GM23338 (cell line): ENCODE measurements at places on chromosomes 16 and 17. TPM values are rescaled to one million over a fixed set of nuclear protein-coding genes. Genes with fewer than 3 reads are reported as not detected.

DNA sequence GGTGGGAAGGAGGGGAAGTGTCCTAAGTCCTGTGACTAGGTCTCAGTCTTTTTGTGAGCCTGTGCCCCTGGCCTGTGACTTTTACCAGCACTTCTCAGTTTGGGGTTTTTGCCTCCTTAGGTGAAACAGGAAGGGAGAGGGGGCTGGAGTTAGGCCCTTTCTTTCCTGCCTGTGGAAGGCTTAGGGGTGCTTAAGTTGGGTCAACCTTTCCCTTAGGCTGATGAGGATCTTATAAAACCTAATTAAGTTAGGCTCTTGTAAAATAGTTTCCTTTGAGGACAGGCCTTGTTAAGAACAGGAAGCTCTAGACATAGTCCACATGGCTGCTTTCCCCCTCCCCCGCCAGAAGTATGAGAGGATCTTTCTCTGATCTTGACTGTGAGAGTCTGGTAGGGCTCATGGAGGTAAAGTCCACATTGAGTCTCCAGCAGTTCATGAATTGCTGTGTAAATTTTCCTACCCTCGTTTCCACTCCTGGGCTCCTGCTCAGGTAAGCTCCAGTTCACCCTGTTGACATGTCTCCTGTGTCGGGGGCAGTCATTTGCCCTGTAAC is 17.0 kb upstream of the DNASE1 start:
- no peaks in the 10 kb centered on the region for H3K36me3 ChIP-seq
- H3K27ac ChIP-seq = peak overlapping the region; percentile 73
- no peaks in the 10 kb centered on the region for H3K27me3 ChIP-seq
- no peak overlapping the region for H3K4me3 ChIP-seq
- DNase-seq = peak; percentile 53

GRCh38 chr16:27127308-27127707 is 60.6 kb downstream of the C16orf82 start:
- DNase-seq = no peak
- no peak overlapping the region for H3K27ac ChIP-seq
- no peaks in the 10 kb centered on the region for H3K4me1 ChIP-seq
- H3K27me3 ChIP-seq = no peaks in the 10 kb centered on the region
- 0 out of 2 replicates have a peak, but pooled peaks cover 6% of the 10 kb centered on the region for H3K36me3 ChIP-seq

- DNase-seq = no peak
- no peaks in the 10 kb centered on the region; the same call in 1 of the 2 replicates for H3K4me1 ChIP-seq
- H3K36me3 ChIP-seq = no peaks in the 10 kb centered on the region
- no peak overlapping the region for H3K4me3 ChIP-seq
Observed at GRCh38 chr17:27546624-27547300, 84.2 kb upstream of the LGALS9 start.

DNA sequence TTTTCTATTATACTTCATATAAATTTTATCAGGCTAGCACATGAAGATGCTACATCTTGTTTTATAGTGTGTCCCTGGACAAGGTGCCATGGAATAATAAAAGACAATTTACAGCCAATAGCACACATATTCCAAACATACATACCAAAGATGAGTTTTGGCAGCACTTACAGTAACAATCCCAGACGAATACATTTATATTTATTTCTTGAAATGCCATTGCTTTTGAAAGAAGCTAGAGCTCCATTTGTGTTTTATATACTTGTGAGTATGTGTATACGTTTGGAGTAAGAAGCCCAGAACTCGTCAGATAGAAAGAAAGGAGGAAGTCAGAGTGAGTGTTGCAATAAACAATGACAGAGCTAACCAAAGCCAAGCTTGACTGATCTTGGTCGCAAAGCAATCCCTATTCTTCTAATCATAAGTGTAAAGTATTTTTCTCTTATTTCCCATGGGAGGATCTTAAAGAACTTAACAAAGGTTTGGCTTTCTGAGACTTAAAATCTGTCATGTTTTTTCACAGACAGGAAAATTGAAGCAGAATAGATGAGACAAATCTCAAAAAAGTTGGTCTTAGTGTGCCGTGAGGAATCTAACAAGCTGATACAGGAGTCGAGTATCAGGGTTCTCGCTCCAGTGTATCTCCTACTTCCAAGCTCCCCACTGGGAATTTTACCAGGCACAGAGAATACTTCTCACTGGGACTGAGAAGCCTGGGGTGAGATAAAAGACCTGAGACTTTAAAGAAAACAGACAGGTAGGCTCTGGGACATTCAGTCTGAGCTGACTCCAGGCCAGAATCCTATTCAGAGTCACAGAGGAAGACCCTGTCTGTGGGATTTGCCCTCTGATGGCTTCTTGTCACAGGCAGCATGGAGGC is 175.4 kb downstream of the AATF start:
- H3K27ac ChIP-seq = peak overlapping the region; percentile 76; the same call in 1 of the 2 replicates
- no peak for DNase-seq
- H3K4me1 ChIP-seq = peaks cover 10% of the 10 kb centered on the region
- peaks cover 32% of the 10 kb centered on the region; the same call in 1 of the 2 replicates for H3K36me3 ChIP-seq
- H3K27me3 ChIP-seq = no peaks in the 10 kb centered on the region

DNA sequence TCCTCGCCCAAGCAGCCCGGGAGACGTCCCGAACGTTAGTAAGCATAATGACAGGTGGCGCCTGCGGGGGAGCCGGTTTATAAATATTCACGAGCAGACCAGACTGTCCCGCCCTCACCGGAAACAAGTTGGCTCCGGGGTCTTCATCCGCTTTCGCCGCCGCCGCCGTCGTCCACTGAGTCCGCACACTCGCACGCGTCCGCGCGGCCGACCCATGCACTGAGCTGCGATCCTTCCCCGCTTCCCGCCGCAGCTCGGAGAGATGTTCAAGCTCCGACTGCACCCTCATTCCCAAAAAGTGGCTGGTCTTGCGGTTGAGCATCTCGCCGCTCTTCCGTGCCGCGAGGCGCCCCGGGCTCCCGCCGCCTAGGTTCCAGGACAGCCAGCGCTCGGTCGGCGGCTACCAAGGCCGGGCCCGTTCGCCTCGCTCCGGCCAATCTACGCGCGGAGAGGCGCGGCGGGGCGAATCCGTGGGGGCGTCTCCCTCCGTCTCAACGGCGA is 385 bp downstream of the CFAP119 start:
- H3K27ac ChIP-seq = no peak overlapping the region
- H3K27me3 ChIP-seq = no peaks in the 10 kb centered on the region
- peaks cover 6% of the 10 kb centered on the region; the same call in 1 of the 2 replicates for H3K4me1 ChIP-seq
- DNase-seq = peak; percentile 80
- peak overlapping the region; percentile 79 for H3K4me3 ChIP-seq

GRCh38 chr17:7927596-7927995 is 2.1 kb downstream of the KCNAB3 start:
- no peak overlapping the region for H3K27ac ChIP-seq
- H3K36me3 ChIP-seq = no peaks in the 10 kb centered on the region
- DNase-seq = no peak
- H3K4me3 ChIP-seq = no peak overlapping the region
- peaks cover 70% of the 10 kb centered on the region for H3K27me3 ChIP-seq
- H3K4me1 ChIP-seq = peaks cover 5% of the 10 kb centered on the region

DNA sequence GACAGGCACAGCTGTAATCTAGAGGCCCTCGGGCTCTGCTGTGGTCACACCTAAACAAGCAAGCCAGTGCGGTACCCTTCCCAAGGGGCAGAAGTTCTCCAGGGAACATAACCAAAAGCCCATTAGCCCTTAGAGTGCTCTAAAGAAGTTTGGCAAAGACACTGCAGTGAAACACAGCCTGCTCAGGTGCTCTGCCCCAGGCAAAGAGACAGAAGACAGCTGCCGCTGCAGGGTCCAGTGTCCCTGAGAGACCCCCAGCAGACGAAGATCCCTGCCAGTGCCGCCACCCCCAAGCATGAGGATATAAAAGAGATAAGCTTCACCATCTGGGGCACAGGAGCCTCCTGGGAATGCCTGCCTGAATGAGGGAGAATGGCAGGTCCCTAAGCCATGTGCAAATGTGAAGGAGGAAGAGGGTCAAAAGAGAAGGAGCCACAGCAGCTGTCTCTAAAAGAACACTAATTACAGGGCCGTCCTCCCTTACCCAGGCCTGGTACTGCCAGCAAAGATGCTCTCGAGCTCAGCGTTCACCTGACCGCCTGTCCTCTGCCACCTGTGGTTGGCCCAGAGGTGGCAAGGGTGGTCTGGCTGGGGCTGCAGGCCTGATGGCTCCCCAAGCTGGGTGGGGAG is 29.7 kb downstream of the CUEDC1 start:
- no peaks in the 10 kb centered on the region for H3K27me3 ChIP-seq
- no peak overlapping the region for H3K4me3 ChIP-seq
- peaks cover 15% of the 10 kb centered on the region for H3K4me1 ChIP-seq
- DNase-seq = no peak
- no peak overlapping the region for H3K27ac ChIP-seq

GRCh38 chr17:43789482-43789881 is 9.2 kb downstream of the CFAP97D1 start:
- DNase-seq = no peak
- H3K4me1 ChIP-seq = no peaks in the 10 kb centered on the region; the same call in 1 of the 2 replicates
- H3K27me3 ChIP-seq = no peaks in the 10 kb centered on the region

DNA sequence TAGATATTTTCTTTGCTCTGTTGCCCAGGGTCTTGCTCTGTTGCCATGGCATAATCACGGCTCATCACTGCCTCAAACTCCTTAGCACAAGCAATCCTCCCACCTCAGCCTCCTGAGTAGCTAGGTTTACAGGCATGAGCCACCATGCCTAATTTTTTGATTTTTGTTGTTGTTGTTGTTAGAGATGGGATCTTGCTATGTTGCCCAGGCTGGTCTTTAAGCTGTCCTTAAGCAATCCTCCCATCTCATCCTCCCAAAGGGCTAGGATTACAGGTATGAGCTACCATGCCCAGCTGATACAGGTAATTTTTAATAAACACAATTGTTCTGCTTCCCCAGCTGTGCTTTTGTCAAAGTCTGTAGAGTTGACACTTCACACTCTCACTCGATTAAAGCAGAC is 159.3 kb downstream of the PARN start:
- DNase-seq = no peak
- no peak overlapping the region for H3K27ac ChIP-seq
- no peak overlapping the region for H3K4me3 ChIP-seq
- H3K4me1 ChIP-seq = 0 out of 2 replicates have a peak, but pooled peaks cover 3% of the 10 kb centered on the region
- H3K27me3 ChIP-seq = no peaks in the 10 kb centered on the region
- H3K36me3 ChIP-seq = no peaks in the 10 kb centered on the region

DNA sequence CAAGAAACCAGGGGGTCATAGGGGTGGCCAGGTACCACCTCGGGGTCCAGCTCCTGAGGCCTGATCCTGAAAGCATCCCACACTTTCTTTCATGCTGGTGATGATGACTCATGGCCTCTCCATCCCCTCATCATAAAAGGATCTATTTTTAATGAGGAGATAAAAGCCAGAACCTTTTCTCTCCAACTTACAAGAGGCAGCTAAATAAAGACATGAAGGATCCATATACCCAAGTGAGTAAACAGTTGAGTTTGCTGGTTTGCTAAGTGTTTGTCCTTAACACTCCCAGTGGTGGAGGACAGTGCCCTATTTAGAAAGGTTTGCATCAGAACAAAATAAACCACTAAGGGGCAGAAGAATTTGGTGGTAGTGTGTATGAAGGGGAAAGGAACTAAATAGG is 383.8 kb downstream of the GRIN2A start:
- no peaks in the 10 kb centered on the region for H3K4me1 ChIP-seq
- no peak for DNase-seq
- no peaks in the 10 kb centered on the region for H3K27me3 ChIP-seq
- no peak overlapping the region for H3K4me3 ChIP-seq

GRCh38 chr16:68298907-68299561 is 11.7 kb downstream of the SLC7A6OS start:
- no peaks in the 10 kb centered on the region for H3K27me3 ChIP-seq
- no peak overlapping the region for H3K4me3 ChIP-seq
- H3K27ac ChIP-seq = peak overlapping the region; percentile 26; the same call in 1 of the 2 replicates
- no peak for DNase-seq
- peaks cover 44% of the 10 kb centered on the region for H3K36me3 ChIP-seq

DNA sequence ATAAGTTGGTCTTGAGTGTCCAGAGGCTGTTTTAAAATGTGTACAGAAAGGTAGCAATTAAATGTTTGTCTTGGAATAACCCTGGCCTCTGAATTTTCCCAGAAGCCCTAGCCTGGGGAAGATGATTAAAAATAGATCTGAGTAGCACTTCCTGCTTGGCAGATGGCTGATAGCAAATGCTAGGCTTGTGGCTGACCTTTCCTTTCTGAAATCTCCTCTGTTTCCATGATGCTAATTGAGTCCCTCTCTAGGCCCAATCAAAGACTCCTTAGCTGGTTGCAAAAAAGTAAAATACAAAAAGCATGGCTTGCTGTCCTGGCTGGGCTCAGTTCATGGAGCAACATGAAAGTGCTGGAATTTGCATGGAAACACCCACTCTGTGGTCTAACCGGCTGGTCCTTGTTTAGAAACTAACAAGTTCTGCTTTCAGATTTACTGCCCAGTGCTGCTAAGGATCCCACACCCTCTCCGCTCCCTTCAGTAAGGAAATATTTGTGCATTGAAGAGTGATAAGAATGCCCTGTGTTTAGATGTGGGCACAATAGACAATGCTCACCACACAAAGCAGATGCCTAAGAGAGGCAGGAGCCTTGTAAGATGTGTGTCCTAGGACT is 40.8 kb downstream of the YPEL2 start:
- H3K4me3 ChIP-seq = no peak overlapping the region
- H3K36me3 ChIP-seq = no peaks in the 10 kb centered on the region
- DNase-seq = no peak

DNA sequence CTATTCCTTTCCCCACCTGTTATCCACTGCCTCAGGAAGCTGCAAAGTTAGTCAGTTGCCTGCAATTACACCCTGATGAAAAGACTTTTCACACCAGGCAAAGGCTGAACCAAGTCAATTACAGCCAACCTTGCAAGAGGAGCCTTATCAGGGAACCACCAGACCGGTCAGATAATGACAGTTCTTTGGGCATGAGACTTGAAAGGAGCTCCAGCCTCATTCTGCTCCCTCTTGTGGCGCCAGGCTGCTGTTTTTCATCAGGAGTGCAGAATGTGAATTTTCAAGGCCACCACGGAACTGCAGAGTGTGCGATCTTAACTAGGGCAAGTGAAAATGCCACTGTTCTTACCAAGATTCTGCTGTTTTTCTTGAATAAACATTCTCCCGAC is 22.5 kb downstream of the DNAI2 start:
- no peaks in the 10 kb centered on the region for H3K27me3 ChIP-seq
- H3K27ac ChIP-seq = no peak overlapping the region
- H3K36me3 ChIP-seq = no peaks in the 10 kb centered on the region

GRCh38 chr16:78460428-78460827 is 361.0 kb downstream of the WWOX start:
- no peaks in the 10 kb centered on the region for H3K4me1 ChIP-seq
- 0 out of 2 replicates have a peak, but pooled peaks cover 4% of the 10 kb centered on the region for H3K36me3 ChIP-seq
- no peak for DNase-seq
- H3K27me3 ChIP-seq = no peaks in the 10 kb centered on the region
- H3K27ac ChIP-seq = no peak overlapping the region

C17orf67 gene
- total RNA-seq = 0.85 and 1.0 TPM in 2 replicates

OTOA gene
- 0.17 and 0.31 TPM in 2 replicates for total RNA-seq

TAT gene
- total RNA-seq = not detected in 2 replicates

ABCC12 gene
- total RNA-seq = not detected in 2 replicates

CLDN6 gene
- 961 and 1,028 TPM in 2 replicates for total RNA-seq

MGAT5B gene
- total RNA-seq = 8.2 and 10.0 TPM in 2 replicates

UTS2R gene
- total RNA-seq = 0.49 and 0.82 TPM in 2 replicates

STH gene
- total RNA-seq = not detected in 2 replicates

SEC14L5 gene
- 5.5 and 5.9 TPM in 2 replicates for total RNA-seq

RUNDC3A gene
- 4.0 and 5.5 TPM in 2 replicates for total RNA-seq
